Muscle of back (tissue), 13 donors: ENCODE measurements at places on chromosomes 7 and 10. TPM values are rescaled to one million over a fixed set of nuclear protein-coding genes. Genes with fewer than 3 reads are reported as not detected.

GUSB gene
- polyA plus RNA-seq = 44.2 TPM

- no peak for DNase-seq
These were observed 81.5 kb upstream of the DIP2C start for GRCh38 chr10:770975-771374.

MMP21 gene
- 0.25 TPM for polyA plus RNA-seq

DNA sequence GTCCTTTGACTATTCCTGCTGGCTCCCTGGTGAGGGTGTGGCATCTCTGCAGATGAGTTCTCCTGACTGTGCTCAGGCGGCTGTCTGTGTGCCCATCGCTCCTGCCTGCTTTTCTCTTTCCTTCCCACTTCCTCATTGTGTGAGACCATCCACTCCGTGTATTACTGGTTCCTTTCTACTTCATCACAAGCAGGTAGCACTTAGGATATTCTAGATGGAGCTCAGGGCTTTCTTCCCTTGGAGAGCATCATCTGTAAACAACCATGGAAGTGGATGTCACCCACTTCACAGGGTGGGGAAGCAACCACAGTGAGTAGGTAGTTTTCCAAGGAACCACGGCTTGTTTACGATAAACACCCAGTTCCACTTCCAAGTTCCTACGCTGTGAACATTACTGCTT is 15.7 kb downstream of the DNAJB6 start:
- DNase-seq = no peak

HOXA6 gene
- 0.42 TPM for polyA plus RNA-seq

DNA sequence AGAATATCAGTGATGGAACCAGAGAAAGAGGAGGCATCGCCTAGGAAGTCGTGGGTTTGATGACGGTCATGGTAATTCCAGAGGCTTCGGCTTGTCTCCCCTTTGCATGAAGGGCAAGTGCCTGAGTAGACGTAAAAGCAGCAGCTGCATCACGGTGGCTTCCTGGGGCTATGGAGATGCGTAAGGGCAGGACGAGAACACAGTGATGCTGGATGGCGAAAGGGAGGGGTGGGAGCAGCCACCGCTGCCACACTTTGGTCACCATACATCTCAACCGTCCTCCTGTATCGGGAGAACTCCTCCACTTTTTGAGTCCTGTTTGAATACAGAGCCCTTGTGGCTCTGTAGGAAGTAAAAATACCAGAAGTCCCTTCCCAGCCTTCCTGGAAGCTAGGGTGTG is 182.7 kb downstream of the ZMYND11 start:
- DNase-seq = no peak

- DNase-seq = no peak
These were observed 31.4 kb downstream of the ANK3 start for GRCh38 chr10:60358282-60358681.

NUTM2E gene
- not detected for polyA plus RNA-seq

GRM3 gene
- polyA plus RNA-seq = 0.54 TPM

DNA sequence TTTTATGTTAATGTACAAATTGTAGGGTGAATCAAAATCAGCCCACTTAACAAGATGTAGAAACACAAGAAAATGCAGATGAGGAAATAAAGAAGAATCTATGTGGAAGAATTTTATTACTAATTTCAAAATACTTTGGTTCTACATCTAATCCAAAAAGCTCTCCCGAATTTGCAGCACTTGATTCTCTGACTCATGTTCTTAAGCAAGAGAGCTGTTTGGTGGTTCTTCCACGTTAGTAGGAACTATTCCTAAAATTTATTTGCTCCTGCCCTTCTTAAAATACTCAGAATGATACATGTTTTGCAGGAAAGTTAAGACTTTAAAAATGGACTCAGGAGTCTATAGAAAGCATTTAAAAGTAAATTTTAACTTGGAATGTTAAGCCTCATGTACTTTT is 91.8 kb downstream of the ZMYND11 start:
- DNase-seq = no peak

- DNase-seq = no peak
These were observed 136.4 kb upstream of the ITGB1 start for GRCh38 chr10:33094263-33095051.

RAB19 gene
- polyA plus RNA-seq = not detected

GRCh38 chr10:77909749-77910375 is 16.7 kb downstream of the DLG5 start:
- DNase-seq = no peak

TAS2R4 gene
- 2.7 TPM for polyA plus RNA-seq

DNA sequence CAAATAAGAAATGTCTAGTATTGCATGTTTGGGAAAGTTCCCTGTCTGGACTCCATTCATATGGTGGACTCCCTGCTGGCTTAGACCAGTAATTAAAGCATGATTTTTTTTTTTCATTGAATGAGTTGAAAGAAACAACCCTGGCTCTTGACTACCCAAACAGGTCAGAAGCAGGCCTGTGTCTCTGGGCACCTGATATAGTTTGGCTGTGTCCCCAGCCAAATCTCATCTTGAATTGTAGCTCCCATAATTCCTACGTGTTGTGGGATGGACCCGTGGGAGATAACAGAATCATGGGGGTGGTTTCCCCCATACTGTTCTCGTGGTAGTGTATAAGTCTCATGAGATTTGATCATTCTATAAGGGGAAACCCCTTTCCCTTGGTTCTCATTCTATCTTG is 206.2 kb downstream of the TMEM178B start:
- DNase-seq = no peak

CDHR3 gene
- polyA plus RNA-seq = 20.5 TPM

GRCh38 chr7:4216016-4216415 is 466.1 kb upstream of the FOXK1 start:
- no peak for DNase-seq

MYO1G gene
- polyA plus RNA-seq = 0.82 TPM

SHLD2 gene
- 22.8 TPM for polyA plus RNA-seq

DNA sequence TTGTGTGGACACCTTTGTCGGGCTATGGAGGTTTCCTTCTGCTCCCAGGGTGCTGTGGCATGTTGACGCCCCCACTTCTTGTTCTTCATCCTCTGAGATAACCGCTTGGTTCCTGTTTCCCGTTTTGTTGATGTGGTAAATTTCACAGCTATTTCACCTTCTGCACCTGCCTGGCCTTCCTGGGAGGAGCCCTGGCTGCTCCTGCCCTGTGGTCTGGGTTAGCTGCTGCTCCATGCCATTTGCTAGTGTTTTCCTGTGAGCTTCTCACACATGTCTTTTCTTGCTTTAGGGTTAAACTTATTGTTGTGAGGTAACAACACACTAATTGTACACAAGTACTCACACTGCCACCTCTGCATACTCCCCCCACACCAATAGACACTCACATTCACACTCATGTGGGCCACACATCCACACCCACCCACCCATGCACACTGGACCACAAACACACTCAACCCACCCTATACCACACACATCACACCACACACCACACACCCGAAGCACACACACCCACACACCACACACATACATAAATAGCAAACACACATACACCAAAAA is 46.5 kb upstream of the MSMB start:
- no peak for DNase-seq

DNA sequence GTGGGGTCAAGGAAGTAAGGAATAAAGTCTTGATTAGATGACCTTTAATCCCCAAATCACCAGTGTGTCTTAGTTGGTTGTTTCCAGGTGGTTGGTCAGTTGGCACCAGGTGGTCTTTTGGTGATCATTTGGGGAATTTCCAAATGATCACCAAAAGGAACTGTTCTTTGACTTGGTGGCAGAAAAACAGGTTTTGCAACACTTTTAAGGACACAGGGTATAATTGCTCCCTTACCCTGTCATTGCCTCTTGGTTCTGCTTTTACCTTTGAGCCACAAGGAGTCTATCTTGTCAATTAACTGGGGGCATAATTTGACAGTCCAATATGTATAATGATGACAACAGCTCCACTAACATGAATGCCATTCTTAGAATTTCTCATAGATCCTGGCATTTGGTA is 104.2 kb downstream of the ADK start:
- no peak for DNase-seq

GRCh38 chr10:79942261-79943185 is 6.4 kb downstream of the SFTPD start:
- no peak for DNase-seq

- DNase-seq = no peak
These were observed 66.7 kb downstream of the RNF216 start for GRCh38 chr7:5714657-5715337.

DNA sequence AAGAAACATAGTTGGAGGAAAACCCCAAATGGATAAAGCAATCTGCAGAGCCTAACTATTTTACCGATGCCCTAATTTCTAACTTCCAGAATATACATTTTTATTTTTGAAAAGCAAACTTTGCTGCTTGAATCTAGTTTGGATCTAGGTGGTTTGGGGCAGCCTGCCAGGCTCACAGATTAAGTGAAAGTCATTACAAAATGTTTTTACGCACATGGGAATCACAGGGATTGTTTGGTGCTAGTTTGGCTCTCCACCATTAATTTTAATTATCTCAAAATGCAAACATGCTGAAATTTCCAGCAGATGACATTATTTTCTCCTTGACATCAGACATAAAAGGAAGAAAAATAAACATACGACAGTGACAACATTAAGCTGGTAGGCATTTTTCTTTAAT is 166.7 kb upstream of the INHBA start:
- DNase-seq = no peak

GRCh38 chr10:50394832-50395231 is 143.5 kb upstream of the ASAH2 start:
- DNase-seq = no peak

- DNase-seq = no peak
These were observed 72.5 kb downstream of the C10orf143 start for GRCh38 chr10:130038019-130038555.

MEST gene
- polyA plus RNA-seq = 941 TPM

GNAT3 gene
- polyA plus RNA-seq = not detected

DNA sequence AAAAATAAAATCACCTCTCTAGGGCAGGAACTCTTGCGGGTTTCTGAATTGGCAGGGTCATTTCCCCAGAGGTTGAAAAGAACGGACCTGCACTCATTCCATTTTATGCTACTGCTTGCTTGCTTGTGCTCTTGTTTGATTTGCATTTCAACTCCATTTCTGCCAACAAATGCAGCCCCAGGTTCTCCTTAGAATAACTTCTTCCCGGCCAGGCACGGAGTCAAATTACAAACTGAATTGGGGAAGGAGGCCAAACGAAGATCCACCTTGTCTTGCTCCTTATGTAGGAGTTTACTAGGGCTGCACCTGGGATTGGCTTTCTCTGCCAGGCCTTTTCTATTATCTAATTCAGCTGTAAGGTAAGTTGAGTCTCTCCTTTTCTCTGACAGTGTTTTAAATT is 79.6 kb downstream of the HGF start:
- no peak for DNase-seq

DNA sequence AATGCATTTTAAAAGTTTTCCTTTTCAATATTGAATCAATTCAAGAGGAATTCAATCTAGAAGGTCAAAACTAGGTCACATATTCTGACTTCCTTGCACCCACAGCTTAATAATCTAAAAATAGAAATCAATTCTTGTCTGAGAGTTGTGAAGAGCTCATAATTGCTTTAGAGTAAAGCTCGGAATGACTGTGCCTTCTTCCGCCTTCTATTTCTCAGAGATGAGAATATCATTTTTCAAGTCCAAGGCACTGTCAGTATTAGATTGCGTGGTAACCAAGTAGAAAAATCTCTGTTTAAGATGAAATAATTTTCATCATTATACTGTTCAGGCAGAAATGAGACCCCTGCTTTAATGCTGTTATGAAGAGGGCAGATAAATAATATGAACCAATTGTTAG is 272.2 kb upstream of the NFE2L3 start:
- no peak for DNase-seq

NKX2-3 gene
- polyA plus RNA-seq = 0.20 TPM

ELN gene
- 137 TPM for polyA plus RNA-seq

PON1 gene
- 0.91 TPM for polyA plus RNA-seq

C10orf105 gene
- 0.22 TPM for polyA plus RNA-seq

- DNase-seq = no peak
These were observed 58.9 kb downstream of the ZNF22 start for GRCh38 chr10:45059632-45060031.

- peak; percentile 62 for DNase-seq
These were observed 12.3 kb upstream of the CCDC172 start for GRCh38 chr10:116311706-116312490.

DNA sequence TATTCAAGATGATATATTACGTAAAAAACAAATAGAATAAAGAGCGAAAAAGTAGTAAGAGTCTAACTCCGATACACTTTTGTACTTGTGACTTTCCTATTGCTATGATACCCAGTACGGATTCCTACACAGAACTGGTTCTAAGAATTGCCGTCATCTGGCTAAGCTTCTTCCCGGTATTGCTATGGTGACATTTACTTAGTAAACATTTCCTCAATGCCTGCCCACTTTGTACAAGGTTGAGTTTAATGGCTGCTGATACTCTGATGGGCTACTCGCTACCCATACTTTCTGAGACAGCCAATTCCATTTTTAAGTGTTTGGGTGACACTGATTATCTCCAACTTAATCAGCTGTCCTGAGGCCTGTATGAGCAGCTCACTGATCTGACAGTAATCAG is 55.6 kb downstream of the OSBPL3 start:
- DNase-seq = no peak

BICC1 gene
- 25.4 TPM for polyA plus RNA-seq

AZGP1 gene
- 0.79 TPM for polyA plus RNA-seq

GRCh38 chr7:156666368-156667109 is 26.0 kb downstream of the RNF32 start:
- DNase-seq = no peak

- DNase-seq = peak; percentile 44
These were observed 278.1 kb upstream of the NRP1 start for GRCh38 chr10:33612551-33612950.

ATXN7L1 gene
- polyA plus RNA-seq = 5.9 TPM

OPALIN gene
- polyA plus RNA-seq = not detected

RAPGEF5 gene
- polyA plus RNA-seq = 15.9 TPM

DNA sequence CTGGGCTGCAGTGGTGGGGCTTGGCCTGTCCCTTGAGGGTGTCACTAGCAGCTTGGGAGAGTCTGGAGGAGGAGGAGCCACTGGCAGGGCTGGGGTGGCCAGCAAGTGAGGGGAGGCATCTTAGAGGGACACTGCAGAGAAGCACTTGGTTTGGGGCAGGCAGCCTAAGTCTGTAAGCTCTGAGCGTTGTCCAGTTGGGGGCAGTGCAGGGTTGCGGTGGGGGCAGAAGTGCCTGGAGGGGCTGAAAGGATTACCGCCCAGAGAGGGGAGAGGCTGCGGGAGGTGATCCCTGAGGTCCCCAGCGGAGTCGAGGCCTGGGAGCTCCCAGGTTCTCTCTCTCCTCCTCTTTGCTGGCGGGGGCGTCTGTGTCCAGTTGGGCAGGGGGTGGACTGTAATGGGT is 7.4 kb downstream of the ADCYAP1R1 start:
- no peak for DNase-seq

DNA sequence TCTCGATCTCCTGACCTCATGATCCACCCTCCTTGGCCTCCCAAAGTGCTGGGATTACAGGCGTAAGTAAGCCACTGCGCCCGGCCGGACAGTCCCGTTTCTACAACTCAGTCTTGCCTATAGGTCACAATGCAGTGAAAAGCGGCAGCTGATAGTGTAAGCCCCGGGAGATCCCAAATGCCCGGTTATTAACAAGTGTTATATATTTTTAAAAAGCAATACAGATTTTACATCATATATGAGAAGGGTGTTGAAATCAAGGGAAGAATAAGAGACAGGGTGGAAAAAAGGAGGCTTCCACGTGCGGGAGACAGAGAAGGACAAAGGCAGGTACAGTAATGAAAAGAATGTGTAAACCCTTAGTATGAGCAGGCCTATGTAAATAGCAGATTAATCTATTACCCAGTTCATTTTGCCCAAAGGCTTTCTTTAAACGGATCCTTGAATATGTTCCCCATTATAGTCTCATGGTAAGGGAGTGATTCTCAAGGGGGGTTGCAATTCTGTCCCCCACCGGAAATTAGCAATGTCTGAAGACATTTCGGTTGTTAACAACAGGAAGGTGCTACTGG is 170.8 kb downstream of the PDE1C start:
- no peak for DNase-seq

GRCh38 chr10:49552277-49552676 is 13.4 kb upstream of the ERCC6 start:
- DNase-seq = no peak
